ENCODE measurements at places on chromosomes 11 and 22.

DNA sequence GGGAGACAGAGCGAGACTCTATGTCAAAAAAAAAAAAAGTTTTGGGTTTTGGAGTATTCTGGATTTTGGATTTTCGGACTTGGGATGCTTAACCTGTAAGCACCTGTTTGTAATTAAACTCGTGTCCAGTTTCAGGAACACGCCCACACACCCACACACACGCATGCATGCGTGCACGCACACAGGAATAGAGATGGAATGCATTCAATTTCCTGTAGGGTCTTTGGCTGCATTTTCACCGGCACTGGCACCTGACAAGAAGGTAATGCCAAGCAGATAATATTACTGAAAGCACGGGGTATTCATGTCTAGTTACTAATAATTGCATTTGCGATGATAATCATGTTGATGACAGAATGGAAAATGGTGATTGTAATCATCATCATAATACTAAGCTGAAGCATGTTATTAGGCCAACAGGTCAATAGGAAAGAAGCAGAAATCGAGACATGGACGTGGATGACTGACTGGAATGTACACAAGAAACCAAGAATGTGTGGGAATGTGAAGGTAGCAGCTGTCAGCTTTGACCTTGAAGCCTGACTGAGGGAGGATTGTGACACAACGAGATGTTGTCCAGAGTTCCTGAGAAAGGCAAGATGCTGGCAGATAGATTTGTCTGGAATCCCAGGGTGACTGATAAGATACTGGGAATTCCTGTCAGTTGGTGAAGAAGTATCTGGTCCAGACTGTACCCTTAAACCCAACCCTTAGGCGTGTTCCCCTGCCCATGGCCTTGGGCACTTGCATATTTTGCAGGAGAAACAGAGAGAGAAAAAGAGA is 108.6 kb downstream of the SYN3 start:
- DNase-seq = no peak

- DNase-seq = no peak
Observed at GRCh38 chr11:40219401-40219800, 1240.1 kb downstream of the LRRC4C start.

GRCh38 chr11:65423516-65424204 is 1.1 kb downstream of the NEAT1 start:
- no peak for DNase-seq

- DNase-seq = no peak
Observed at GRCh38 chr11:37496201-37496600, 898.2 kb upstream of the RAG2 start.

GRCh38 chr11:87894961-87895360 is 280.3 kb downstream of the RAB38 start:
- no peak for DNase-seq

DNA sequence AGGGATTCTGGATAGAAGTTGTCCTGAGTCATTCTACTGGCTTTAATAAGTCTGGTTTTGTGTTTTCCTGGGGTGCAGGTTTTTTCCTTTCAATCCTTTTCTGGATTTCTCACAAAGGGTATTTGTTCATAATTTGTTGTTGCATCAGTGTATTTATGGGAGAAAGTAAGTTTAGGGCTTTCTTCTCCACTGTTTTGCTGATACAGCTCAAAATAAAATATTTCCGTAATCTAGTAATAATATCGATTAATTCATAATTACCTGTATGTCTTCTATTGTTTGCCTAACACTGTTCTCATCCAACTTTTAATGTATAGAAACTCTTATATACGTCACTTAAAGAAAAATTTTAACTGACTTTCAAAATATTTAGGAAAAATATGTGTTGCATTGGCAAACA is 728.2 kb downstream of the LUZP2 start:
- no peak for DNase-seq

- no peak for DNase-seq
Observed at GRCh38 chr11:21412652-21413383, 743.4 kb downstream of the NELL1 start.

DNA sequence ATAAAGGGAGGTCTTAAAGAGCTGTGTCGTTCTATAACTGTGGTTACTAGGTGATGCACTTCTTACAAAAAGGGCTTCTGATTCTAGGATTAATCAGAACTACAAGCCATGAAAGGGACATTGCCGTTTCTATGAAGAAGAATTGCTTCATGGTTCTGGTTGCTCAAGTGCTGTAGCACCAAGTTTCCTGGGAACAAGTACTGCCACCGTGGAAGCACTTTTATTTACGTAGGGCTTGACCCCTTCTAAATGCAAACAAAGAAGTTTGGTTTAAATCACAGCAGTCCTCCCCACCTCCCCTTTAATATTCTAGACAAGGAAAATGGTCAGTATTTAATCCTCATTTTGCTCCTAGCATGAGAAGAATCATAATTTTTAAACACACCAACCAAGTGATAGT is 9.8 kb downstream of the YAP1 start:
- DNase-seq = no peak

DNA sequence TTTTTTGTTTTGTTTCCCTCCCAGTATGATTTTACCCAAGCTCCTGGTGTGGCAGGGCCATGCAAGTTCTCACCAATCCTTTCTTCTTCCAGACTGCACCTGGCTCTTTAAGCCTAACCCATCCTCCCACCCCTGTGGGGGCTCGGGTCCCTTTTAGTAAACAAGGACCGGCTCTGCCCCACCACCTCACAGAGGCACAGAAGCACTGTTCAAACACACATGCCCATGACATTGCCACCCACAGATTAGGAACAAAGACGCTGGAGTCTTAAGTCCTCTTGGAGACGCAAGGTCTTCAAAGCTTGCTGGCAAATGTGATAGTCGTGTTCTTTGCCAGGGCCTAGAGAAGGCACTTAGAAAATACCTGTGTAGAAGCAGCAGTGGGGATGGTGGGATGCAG is 18.9 kb downstream of the UQCR10 start:
- DNase-seq = no peak

GRCh38 chr11:60206616-60207015 is 23.7 kb upstream of the MS4A6A start:
- no peak for DNase-seq

- DNase-seq = no peak
Observed at GRCh38 chr11:61577383-61578118, 3.3 kb downstream of the SYT7 start.

DNA sequence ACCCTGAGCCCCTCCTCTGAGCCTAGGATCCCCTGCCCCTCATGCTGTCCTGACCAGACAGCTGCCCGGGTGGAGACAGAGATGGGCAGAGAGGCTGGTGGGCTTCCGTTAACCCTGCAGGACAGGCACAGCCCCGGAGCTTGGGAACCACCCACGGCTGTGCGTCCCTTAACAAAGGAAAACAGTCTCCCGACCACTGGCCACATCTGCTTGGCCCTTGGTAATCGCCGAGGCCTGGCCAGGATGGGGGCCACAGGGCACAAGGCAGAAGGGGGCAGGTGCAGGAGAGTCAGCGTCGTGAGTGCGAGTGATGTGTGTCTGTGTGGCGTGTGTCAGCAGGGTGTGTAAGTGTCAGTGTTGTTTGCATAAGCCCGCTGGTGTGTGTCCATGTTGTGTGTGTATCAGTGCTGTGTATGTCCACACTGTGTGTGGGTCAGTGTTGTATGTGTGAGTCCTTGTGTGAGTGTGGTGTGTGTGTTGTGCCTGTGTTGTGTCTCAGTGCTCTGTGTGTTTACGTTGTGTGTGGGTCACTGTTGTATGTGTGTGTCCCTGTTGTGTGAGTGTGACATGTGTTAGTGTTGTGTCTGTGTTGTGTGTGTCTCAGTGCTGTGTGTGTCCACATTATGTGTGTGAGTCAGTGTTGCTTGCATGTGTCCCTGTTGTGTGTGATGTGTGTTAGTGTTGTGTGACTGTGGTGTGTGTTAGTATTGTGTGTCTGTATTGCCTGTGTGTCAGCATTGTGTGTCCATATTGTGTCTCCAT is 369.5 kb downstream of the BRD1 start:
- DNase-seq = no peak

GRCh38 chr11:106917973-106918372 is 100.3 kb downstream of the GUCY1A2 start:
- no peak for DNase-seq

GRCh38 chr11:56932572-56933220 is 56.0 kb upstream of the OR5AK2 start:
- no peak for DNase-seq

DNA sequence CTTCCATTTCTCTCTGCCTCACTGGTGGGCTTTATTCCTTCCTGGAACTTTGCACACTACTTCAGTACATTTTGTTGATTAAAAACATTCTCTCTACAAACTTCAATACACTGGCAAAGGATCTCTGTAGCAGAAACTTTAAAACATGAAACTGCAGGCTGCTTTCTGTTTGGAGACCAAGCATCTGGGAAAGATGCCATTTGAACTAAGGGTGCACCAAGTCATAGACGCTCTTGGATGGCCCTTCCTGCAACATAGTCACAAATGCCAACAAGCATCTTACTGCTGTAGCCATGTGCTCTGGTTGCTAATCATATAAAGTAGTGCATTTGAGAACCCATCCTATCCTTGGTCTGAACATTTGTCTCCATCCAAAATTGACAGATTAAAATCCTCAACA is 56.4 kb downstream of the SNX19 start:
- no peak for DNase-seq

DNA sequence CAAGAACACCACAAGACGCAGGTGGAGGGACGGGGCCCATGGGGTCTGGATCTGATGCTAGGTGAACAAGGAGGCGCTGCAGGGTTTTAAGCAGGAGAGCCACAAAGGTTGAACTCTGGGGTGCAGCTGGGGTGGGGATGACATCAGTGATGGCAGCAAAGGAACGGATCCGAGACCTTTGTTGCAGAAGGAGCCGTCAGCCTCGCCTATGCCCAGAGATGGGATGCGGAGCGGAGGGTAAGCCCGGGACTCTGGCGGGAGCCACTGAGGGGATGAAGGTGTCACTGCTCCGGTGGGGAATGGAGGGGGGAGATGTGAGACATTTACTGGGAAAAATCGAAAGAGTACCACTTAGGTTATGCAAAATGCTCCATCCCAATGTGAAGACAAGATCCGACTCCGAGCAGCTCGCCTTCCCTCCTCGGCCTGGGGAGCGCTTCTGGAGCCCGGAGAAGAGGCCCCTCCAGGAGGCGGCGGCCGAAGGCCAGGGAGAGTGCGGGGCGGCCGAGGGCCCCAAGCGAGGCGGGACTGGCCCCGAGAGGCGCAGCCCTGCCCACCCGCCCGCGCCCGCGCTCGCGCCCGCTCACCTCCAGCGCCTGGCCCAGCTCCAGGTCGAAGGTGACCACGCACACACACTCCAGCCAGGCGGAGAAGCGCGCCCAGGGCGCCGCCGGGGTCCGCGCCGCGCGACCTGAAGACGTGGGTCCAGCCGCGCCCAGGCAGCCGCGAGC is 422 bp downstream of the DENND6B start:
- DNase-seq = no peak

- no peak for DNase-seq
Observed at GRCh38 chr11:6400431-6401345, 10.4 kb downstream of the SMPD1 start.

GRCh38 chr11:19237381-19237780 is 3.4 kb downstream of the E2F8 start:
- DNase-seq = no peak

- DNase-seq = no peak
Observed at GRCh38 chr11:15555161-15555560, 440.4 kb downstream of the INSC start.

DNA sequence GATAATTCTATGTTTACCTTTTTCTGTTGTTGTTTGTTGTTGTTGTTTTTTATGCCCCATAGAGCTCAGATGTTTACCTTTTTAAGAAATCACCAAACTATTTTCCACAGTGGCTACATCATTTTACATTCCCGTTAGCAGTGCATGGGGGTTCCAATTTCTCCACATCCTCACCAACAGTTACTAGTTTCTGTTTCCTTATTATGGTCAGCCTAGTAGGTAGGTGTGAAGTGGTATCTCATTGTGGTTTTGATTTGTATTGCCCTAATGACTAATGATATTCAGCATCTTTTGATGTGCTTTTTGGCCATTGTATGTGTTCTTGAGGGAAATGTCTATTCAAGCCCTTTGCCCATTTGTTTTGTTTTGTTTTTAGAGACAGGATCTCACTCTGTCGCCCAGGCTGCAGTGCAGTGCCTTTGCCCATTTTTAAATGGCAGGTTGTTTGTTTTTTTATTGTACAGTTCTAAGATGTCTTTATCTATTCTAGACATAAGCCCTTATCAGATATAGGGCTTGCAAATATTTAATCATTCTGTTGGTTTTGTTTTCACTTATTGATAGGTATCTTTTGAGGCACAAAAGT is 27.5 kb downstream of the CHEK2 start:
- no peak for DNase-seq

GRCh38 chr11:121095561-121095960 is 5.5 kb upstream of the TECTA start:
- no peak for DNase-seq

DNA sequence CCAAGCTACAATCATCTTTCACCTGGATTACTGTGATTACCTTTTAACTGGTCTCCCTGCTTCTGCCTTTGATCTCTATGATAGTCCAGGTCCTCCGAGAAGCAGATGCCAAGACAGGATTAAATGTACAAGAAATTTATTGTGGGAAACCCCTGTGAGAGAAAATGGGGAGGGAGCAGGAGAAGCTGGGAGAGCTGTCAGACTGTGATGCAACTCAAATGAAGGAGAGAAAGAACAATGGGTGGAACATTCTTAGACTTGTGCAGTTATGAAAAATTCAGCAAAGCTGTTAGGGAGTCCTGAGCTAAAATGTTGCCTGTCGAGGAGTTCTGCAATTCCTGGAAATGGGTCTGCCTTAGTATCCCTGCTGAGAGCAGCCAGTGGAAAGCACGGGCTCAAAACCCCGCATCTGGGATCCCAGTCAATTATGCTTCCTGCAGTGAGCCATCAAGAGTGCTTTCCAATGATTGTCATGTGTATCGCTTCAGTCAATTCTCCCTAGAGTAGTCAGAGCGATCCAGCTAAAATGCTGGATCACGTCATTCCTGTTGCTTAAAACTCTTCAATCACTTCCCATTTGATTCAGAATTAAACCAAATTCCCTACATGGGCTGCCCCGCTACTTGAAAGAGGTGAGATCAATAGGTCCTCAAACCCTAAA is 16.5 kb upstream of the CSTF3 start:
- DNase-seq = no peak

DNA sequence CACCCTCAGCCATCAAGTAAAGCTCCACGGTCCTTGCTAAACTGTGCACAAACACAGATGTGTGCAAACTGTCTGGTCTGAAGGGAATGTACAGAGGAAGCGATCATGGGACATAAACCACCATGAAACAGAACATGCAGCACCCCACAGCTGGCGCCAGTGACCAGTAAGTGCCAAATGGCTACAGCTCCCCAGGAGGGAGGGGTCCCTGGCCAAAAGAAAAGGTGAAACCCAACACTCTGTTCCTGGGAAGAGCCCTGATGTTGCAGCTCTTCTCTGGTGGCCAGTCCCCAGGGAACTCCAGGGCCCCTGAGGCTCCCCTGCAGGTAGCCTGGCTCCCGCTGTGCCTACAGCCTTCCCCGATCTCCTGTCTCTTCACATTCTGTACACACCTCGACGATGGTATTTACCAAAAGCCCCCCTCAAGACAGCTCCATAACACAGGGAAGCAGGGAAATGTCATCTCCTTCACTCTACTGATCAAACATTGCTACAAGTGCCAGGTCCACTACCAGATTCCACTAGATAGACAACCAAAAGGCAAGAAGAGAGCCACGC is 2.9 kb downstream of the DGCR6L start:
- DNase-seq = no peak

GRCh38 chr11:11463405-11463804 is 110.4 kb upstream of the CSNK2A3 start:
- no peak for DNase-seq

Measured in stimulated activated CD8-positive, alpha-beta memory T cell treated with anti-CD3 and anti-CD28 coated beads, Interleukin-4, amount 100 ng/mL, for 24 hours (primary cell).